ENCODE measurements at places on chromosomes 3 and 15.

DNA sequence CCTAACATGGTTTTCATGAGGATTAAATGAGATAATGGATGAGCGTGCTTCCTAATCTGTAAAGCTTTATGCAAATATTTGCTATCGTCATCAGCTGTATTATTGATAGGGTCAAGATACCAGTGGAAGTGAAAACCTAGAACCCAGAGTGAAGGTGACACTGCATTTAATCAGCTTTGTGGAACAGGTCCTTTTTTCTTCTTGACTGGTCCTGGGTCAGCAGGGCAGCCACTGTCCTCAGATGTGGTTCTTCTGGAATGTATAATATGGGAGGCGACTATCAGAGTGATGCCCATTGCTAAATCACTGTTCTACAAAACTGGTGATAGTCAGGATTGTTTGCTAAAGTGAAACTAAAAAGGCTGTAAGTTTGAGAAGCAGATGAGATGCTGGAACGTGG is 41.4 kb downstream of the SORD start:
- DNase-seq, result no peak

DNA sequence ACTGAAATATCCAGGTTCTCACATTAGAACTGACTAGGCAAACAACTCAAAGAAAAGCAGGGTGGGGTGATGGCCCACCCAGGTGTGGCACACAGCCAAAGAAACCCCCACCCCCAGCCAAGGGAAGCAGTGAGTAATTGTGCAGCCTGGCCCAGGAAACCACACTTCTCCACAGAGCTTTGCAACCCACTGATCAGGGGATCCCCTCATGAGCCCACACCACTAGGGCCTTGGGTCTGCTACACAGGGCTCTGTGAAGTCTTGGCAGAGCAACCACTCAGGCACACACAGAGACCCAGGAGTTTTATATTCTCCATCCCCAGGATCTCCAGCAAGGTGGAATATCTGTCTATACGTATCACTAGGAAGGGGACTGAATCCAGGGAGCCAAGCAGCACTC is 22.2 kb upstream of the TRIM42 start:
- no peak for DNase-seq

- DNase-seq, result no peak
Observed at GRCh38 chr3:52454938-52455282, 494 bp upstream of the NISCH start.

DNA sequence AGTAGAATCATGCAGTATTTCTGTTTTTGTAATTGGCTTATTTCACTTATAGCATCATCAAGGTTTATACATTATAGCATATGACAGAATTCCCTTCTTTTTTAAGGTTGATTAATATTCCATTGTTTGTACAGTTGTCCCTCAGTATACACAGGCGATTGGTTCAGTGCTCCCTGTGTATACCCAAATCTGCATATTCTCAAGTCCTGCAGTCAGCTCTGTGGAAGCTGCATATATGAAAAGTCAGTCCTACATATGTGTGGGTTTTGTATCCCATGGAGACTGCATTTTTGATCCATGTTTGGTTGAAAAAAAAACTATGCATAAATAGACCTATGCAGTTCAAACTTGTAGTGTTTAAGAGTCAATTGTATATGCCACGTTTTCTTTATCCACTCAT is 127.7 kb downstream of the ISL2 start:
- no peak for DNase-seq

- no peak for DNase-seq
Observed at GRCh38 chr3:67642734-67643133, 11.7 kb downstream of the SUCLG2 start.

DNA sequence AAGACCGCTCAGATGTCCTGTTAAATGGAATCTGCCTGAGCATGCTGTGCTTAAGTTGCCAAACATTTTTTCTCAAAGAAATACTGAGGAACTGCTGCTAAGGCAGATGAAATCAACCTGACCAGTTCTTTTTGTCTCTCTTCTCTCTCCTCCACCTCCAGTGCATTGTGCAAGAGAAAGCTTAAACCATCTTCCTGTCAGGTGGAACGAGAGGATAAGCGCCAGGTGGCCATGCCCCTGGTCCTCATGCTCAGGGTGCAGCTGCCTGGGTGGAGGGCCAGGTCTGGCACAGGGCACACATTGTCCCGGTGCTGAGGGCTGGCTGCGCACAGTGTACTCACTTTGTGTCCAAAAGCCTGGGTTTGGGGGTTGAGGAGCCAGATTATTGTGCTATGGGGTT is 176.2 kb upstream of the TP63 start:
- DNase-seq, result no peak

DNA sequence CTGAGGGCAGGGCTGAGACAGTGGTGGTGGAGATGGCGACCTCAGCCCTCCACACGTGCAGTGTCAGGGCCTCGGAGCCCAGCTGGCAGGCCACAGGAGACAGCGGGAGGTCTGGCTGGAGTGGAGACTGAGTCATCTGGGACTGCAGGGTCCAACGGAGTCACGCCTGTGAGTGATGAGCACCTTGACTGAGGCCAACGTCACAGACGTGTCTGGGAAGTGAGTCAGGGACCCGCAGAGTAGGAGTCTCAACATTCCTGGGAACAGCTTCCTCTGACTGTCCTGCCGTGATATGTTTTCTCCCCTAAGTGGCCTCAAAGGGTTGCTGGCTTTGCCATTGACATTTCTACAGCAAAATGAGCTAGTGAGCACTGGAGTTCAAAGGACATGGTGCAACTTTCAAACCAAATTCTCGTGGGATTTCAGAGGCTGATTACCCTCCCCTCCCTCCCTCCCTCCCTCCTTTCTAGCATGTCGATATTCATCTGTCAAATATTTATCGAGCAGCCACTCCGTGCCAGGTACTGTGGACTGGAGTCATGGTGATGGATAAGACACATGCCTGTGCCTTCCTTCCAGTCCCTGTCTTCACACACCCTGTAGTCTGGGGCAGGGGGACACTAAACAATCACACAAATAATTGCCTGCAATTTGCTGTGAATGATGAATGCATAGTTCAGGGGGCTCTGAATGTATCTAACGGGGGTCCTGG is 53.3 kb upstream of the AMOTL2 start:
- no peak for DNase-seq

- no peak for DNase-seq
Observed at GRCh38 chr3:57592306-57592705, 4.8 kb downstream of the ARF4 start.

DNA sequence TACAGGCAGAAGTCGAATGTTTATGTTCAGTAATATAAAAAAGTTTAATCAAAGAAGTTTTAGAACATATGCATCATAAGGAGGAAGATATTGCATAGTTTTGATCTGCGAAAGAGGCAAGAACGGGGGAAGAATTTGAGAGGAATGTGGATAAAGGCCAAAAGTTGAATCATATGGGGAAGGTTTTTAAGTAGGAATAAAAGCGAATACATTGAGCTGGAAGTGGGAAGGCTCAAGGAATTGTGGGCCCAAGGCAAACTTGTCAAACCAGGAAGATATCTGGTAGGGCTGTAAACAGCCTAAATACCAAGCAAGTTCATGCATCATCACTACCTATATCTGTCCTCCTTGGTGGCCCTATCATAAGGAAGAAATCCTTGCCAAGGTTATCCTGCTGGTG is 186.9 kb downstream of the MAGI1 start:
- no peak for DNase-seq

DNA sequence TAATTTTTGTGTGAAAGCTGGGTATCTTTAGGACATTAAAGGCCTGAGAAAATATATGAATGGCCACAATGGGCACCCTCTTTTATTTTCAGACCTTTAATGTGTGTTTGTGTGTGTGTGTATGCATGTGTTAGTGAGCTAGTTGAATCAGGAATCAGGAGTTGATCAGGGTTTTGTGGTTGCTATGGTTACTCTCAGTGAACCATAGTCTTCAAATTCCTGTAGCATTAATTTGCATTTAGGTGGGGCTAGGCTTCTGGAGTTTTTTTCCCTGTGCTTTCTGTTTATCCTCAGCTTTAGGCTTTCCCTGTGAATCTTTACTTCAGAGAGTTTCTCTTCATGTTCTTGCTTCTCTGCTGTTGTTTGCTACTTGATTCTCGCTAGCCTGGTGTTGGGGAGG is 122.0 kb upstream of the ONECUT1 start:
- no peak for DNase-seq

- no peak for DNase-seq
Observed at GRCh38 chr3:25293736-25294135, 134.3 kb upstream of the RARB start.

DNA sequence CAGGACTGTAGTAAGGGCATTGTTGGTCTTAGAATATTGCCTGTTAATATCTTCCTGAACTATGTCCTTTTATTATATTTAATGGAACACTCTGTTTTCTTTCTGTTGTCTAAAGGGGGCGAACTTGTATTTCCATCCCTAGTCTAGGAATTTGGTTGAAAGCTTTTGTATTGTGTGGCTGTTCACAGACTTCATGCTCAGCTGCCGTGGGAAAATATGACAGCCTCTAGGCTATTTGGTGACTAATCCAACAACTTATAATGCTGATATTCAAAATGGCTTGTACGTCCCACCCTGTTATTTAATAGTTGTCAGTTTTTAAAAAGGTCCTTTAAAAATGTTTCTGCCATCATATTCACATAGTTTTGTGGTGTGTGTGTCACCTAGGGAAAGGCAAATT is 202.6 kb downstream of the KLHL25 start:
- DNase-seq, result no peak

- DNase-seq, result no peak
Observed at GRCh38 chr3:183069086-183069485, 30.2 kb downstream of the MCCC1 start.

DNA sequence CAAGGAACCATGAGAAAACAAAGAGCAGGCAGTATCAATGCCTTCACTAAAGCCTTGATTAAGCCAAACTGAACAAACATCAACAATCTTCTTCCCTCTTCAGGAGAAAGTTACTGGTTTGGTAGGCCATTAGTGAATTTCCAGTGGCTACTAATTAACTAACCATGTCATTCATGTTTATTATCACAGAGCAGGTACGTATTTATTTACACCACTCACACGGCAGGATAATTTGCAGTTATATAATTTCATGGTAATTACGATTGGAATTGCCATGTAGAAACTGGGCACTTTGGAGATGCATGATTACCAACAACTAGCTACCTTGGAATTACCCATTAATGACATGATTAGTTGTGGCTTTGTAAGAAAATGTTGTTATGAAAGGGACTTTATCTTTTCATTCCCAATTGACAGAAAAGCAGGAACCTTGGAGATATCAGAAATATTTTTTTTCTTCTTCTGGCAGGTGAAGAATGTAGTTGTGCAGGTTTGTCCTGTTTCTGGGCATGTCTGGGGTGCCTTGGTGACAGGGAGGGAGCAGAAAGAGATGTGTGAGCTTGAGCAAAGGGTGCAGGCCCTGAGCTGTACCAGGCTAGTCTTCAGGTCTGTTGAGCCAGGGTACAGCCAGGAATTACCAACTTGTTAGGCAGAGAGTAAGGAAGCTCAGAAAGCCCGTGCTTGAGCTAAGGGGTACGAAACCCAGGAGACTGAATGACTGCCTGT is 310.7 kb downstream of the RORA start:
- DNase-seq, result no peak

- no peak for DNase-seq
Observed at GRCh38 chr3:193836918-193837317, 243.9 kb downstream of the OPA1 start.

DNA sequence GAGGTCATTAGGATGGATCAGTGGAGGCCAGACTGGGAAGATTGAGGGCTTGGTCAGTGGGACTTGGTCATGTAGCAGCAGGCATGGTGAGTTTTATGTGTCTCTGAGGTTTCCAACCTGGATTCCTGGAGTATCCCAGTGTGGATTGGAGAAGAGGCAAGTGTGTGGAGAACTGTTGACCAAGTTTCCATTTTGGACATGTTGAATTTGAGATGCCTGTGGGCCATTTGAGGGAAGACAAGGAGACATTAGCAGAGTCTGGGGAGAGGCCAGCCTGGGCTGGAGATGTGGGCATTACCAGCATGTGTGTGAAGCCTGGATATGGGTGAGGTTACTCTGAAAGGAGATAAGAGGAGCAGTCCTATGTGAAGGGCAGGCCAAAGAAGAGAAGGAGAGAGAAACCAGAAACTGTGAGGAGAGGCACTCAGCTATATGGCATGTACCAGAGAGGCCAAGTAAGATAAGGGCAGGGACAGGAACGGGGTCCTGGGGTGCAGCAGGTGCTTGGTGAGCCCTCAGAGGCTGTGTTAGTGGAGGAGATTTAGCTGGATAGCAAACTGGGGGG is 4.3 kb downstream of the SLC25A38 start:
- DNase-seq, result no peak

- DNase-seq, result no peak
Observed at GRCh38 chr3:123536153-123536895, 48.5 kb downstream of the HACD2 start.

DNA sequence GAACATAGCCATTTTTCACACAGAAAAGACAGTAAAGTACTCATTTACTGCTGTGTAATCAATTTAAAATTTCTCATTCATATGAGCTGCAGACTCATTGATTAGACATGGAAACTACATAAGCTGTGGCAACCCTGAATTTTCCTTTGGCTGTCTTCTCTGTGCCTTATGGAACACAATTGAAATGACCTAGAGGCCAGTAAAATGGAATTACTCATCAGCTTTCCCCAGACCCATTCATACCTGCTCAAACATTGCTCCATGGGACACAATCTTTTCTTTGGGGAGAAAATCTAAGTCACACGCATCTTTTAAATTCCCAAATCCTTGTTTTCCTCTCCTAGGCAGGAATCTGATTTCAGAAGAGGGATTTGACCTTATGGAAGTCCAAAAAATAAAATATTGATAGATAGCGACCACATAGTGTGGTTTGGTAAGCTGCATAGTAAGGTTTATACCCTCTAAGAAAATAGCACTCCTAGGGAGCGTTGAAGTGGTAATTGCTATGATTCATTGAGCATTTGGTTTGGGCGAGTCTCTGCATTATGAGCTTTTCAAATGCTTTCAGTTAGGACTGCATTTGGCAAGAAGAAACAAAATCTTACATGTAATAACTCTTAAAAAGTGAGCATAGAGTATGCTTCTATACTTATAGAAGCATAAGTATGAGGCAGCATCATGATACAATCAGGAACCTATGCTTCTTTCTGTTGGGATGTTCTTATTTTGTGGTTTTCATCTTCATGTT is 243.4 kb upstream of the GADL1 start:
- no peak for DNase-seq

GRCh38 chr3:108830381-108830780 is 7.8 kb downstream of the TRAT1 start:
- no peak for DNase-seq

GRCh38 chr3:16236856-16237393 is 27.8 kb downstream of the DPH3 start:
- no peak for DNase-seq

Measured in stimulated activated naive CD8-positive, alpha-beta T cell treated with anti-CD3 and anti-CD28 coated beads, Interleukin-15, Interleukin-2, amounts not matched to agents 100 U/mL and 50 U/mL, for 24 hours (primary cell).